ENCODE measurements at places on chromosomes 16 and 17.

- no peak for DNase-seq
Measured at GRCh38 chr16:7319514-7319913, 13.1 kb upstream of the RBFOX1 start.

GRCh38 chr17:28982131-28982793 is 23.6 kb downstream of the SEZ6 start:
- no peak for DNase-seq

- no peak for DNase-seq
Measured at GRCh38 chr16:68275611-68276191, 11.4 kb downstream of the SLC7A6 start.

DNA sequence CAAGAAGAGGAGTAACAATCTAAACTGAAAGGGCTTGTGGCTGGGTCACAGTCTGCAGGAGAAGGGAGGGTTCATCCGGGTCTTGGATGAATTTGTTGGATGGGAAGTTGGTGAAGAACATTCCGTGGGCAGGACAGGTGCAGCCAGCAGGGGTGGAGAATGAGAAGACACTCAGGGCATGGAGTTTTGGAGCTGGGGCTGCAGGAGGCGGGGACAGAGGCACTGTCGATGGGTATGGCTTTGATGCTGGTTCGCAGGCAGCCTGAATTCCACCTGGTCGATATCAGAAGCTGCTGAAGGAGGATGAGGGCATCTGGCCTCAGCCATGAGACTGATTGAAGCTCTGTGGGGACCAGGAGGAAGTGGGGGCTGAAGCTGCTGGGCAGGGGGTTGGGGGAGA is 36.1 kb upstream of the CBFA2T3 start:
- DNase-seq: no peak

DNA sequence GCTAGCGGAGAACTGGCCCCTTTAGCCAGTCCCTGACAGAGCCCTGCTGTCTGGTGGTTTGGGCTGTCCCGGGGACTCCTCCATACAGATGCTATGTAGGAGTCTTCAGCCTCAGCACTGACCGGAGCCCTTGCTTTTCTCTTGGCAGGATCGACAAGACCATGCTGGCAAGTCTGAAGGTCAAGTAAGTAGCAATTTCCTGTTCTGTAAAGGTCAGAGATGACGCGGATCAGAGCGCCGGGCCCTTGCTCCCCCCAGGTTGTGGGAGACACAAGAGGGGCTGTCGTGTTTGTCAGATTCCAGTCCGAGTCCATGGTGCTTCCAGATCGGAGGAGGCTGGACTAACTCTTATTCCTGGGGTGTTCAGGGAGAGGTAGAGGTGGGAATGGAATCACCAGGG is 4.1 kb downstream of the RAP1GAP2 start:
- DNase-seq: no peak

- no peak for DNase-seq
Measured at GRCh38 chr16:70473446-70474319, 19.3 kb downstream of the FCSK start.

GRCh38 chr16:78607465-78607864 is 508.0 kb downstream of the WWOX start:
- peak; percentile 1 for DNase-seq

Measured in Caki2 (cell line).